ENCODE measurements at places on chromosomes 6 and 20.

DNA sequence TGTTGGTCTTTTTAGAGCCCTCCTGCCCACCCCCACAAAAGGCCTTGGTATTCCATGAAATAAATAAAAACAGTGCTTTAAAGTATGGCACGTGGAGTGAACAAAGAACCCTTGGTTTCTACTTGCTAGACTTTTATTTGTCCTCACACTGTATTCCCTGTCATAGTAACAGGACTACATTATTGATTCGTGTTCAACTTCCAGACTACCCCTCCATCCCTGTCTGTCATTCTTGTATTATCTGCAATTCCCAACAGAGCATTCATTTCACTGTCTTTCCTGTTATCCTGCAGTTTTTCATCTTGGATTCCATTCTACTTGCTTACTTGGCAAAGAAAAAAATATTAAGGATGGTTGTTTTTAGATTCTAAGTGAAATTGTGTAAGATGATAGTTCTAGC is 307.4 kb upstream of the CNR1 start:
- no peak for DNase-seq

- DNase-seq, result no peak
Measured at GRCh38 chr20:24761220-24762065, 187.6 kb upstream of the CST7 start.

DNA sequence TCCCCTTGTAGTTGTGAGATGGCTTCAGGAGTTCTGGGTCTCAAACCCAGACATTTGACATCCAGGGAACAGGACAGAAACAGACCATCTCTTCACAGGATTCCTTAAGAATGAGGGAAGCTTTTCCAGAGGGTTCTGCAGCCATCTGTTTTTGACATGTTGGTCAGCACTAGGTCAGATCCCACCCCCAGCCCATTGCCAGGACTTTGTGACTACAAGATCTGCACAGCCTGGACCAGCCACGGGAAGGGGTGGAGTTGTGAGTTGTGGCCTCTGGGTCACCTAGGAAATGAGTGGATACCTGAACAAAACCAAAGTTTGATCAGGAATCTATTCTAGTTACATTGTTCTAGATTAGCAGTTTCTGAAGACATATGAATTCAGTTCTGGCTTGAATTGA is 39.2 kb upstream of the SSTR4 start:
- DNase-seq, result no peak

- no peak for DNase-seq
Measured at GRCh38 chr6:97714772-97715171, 431.8 kb upstream of the MMS22L start.

DNA sequence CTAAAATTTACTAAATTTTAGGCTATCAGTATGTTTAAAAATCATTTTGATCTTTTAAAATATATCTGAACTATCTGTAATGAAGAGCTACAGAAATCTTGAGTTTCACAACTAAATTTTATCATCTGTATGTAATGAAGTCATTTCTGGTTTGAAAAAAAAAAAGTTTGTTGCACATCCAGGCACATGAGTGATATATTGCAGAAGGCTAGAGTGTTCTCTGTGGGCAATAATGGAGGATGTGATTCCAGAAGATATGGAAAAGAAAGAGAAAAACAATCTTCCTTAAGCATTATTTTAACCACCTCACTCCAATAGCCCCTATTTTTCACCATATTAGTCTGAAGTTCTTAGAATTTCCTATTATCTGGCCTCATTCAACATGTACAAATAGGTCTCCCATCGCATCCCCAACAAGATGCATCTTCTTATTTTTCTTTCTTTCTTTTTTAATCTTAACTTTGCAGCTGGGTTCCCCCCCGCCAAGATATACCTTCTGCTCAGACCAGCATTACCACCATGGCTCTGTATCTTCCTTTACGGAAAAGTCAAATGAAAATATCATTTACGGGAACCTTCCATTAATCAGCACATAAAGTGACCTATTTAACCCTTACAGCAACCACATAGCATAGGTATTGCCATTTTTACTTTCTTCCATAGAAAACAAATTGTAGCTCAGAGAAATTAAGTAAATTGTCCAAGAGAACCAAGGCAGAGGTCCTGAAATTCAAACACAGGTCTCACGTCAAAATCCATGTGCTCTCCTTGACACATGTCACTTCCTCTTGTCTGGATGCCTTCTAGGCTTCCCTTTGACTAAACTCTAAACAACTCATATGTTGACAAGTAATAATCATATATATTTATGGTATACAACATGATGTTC is 116.9 kb downstream of the KIF13A start:
- DNase-seq, result no peak
